ENCODE measurements at places on chromosomes 2 and 18. TPM values are rescaled to one million over a fixed set of nuclear protein-coding genes. Genes with fewer than 3 reads are reported as not detected.

DNA sequence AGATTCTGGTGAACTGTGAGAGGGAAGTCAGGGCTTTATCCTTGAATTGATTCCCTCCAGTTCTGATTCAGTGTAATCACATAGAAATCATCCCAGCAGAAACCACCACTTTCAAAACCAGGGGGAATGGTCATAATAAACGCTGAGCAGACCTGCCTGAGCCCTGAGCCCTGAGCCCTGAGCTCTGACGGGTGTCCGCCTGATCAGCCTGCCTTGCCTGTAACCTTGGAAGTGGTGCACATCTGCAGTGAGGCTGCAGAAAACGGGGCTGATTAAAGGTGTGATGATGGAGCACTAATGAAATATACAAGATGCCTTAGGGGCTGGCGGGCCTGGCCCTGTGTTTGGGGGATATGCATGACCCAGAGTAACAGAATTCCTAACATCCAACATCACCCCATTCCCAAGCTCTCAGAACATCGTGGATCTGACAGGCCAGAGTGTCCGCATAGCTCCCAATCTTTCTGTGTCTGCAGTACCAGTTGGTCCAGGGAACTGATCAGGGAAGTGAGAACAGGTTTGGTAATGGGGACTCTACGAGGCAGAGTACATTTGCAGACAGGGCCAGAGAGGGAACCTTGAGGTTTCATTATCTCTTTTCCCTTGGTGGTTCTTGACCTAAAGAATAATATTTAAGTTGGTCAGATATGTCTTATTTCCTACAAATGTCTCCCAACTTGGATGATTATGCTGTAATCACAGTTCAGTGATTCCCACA lies 37.8 kb downstream of the KCTD18 start:
- DNase-seq, result no peak
- peaks cover 6% of the 10 kb centered on the region for H3K4me1 ChIP-seq
- no peak overlapping the region for H3K4me3 ChIP-seq
- H3K27ac ChIP-seq, result no peak overlapping the region

DNA sequence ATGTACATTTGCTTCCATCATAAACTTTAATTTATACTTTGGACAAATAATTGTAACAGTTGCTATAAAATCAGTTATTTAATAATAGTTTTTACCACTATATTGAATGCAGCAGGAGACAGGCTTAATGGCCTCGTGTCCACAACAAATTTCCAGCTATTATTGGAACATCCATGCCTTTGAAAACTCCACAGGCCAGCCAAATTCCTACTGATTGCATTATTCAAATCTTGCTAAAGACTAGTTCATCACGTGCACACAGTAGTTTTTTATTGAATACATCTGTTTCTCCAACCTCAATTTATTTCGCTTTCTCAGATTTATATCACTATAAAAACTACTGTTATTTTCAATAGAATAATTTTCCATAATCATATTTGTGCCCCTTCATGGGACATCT lies 18.4 kb upstream of the PTPRM start:
- H3K4me1 ChIP-seq, result no peaks in the 10 kb centered on the region
- H3K27me3 ChIP-seq, result no peaks in the 10 kb centered on the region
- no peak overlapping the region for H3K4me3 ChIP-seq
- no peaks in the 10 kb centered on the region for H3K36me3 ChIP-seq
- H3K27ac ChIP-seq, result no peak overlapping the region
- no peak for DNase-seq

DNA sequence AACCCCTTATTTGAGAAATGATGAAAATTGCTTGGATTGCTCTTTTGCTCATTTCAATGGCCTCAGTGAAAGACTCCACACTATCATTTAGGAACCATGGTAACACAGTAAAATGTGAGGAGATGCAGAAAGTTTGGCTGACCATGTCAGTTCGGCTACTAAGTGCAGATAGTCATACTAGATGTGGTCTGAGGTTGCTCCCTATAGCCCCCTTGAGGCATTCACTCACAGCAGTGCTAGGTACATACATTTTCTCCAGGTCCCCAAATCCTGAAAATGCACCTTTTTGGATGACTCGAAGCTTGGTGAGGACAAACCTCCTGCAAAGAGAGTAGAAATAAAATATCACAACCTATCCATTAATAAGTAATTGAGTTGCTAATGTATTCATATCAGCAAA lies 86.3 kb downstream of the FSHR start:
- no peaks in the 10 kb centered on the region for H3K4me1 ChIP-seq
- H3K27ac ChIP-seq, result no peak overlapping the region

The RAD51AP2 gene
- 0.10 TPM for total RNA-seq

Data from heart right ventricle (tissue), 16 donors.